Activated CD4-positive, alpha-beta memory T cell treated with anti-CD3 and anti-CD28 coated beads, Interleukin-2, amount 10 ng/mL, durations not matched to agents 7 days and 5 days (primary cell): ENCODE measurements at places on chromosomes 2 and 18. TPM values are rescaled to one million over a fixed set of nuclear protein-coding genes. Genes with fewer than 3 reads are reported as not detected.

DNA sequence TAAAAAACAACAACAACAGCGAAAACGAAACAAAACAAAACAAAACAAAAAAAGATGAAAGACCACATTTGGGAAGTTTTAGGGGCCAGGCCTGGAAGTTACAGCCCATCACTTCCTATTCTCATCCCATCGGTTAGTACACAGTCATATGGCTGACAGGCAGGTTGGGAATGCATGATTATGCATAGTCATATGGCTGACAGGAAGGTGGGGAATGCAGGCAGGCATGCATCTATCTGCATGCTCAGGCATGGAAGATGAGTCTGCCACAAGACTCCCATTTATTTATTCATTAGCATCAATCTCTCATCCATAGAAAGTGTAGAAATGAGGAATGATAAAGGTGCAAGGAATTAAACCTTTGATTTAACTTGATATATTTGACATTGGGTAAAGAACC, 325.3 kb upstream of the MEX3C start:
- H3K27me3 ChIP-seq, result peaks cover 4% of the 10 kb centered on the region
- no peaks in the 10 kb centered on the region for H3K4me1 ChIP-seq
- no peak overlapping the region for H3K27ac ChIP-seq
- no peaks in the 10 kb centered on the region for H3K36me3 ChIP-seq
- DNase-seq, result no peak
- no peak overlapping the region for H3K4me3 ChIP-seq

GRCh38 chr2:236960531-236960930, 125.2 kb upstream of the COPS8 start:
- H3K4me3 ChIP-seq, result no peak overlapping the region
- no peaks in the 10 kb centered on the region for H3K36me3 ChIP-seq
- no peaks in the 10 kb centered on the region for H3K27me3 ChIP-seq
- peak; percentile 9 for DNase-seq

GRCh38 chr18:811892-812375, at the start of gene YES1:
Gene YES1, minus strand, starts transcription at chr18:812242. Its CDS starts 55,415 bp downstream, at chr18:756827.
- DNase-seq, result no peak
- H3K36me3 ChIP-seq, result peaks cover 15% of the 10 kb centered on the region
- peaks cover 75% of the 10 kb centered on the region for H3K4me1 ChIP-seq
- H3K27me3 ChIP-seq, result peaks cover 3% of the 10 kb centered on the region
- H3K27ac ChIP-seq, result peak within 1 kb of the TSS; percentile 99
- peak within 1 kb of the TSS; percentile 94 for H3K4me3 ChIP-seq

DNA sequence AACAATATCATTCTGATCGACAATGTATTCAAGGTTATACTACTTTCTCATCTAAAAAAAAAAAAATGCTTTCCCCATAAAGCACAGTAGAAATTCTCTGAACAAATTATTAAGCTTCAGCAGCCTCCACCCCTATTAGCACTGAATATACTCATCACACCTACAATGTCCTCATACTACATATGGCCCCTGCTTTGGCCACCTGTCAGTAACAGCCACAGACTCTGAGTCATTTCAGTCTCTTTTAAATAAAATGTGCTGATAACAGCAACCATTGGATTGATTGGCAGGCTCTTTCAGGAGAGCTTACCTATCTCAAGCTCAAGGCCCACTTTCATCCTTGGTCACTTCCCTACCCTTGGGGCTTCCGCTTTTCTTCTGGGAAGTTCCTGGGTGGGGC, 236.7 kb downstream of the TMX3 start:
- H3K27ac ChIP-seq, result no peak overlapping the region
- H3K36me3 ChIP-seq, result no peaks in the 10 kb centered on the region
- H3K27me3 ChIP-seq, result no peaks in the 10 kb centered on the region
- no peak for DNase-seq
- no peaks in the 10 kb centered on the region for H3K4me1 ChIP-seq

GRCh38 chr2:178628605-178629004, 148.3 kb downstream of the PLEKHA3 start:
- no peak overlapping the region for H3K27ac ChIP-seq
- no peaks in the 10 kb centered on the region for H3K36me3 ChIP-seq
- no peaks in the 10 kb centered on the region for H3K4me1 ChIP-seq
- no peak overlapping the region for H3K4me3 ChIP-seq

- H3K4me3 ChIP-seq, result no peak overlapping the region
- no peak overlapping the region for H3K27ac ChIP-seq
- no peaks in the 10 kb centered on the region for H3K36me3 ChIP-seq
- peaks cover 12% of the 10 kb centered on the region for H3K4me1 ChIP-seq
- H3K27me3 ChIP-seq, result peaks cover 24% of the 10 kb centered on the region
- no peak for DNase-seq
Observed at GRCh38 chr2:237955640-237956401, 11.0 kb upstream of the UBE2F start.

GRCh38 chr18:55781481-55781957, 193.5 kb upstream of the TCF4 start:
- H3K27me3 ChIP-seq, result peaks cover 38% of the 10 kb centered on the region
- no peak overlapping the region for H3K27ac ChIP-seq
- H3K4me1 ChIP-seq, result peaks cover 1% of the 10 kb centered on the region
- no peaks in the 10 kb centered on the region for H3K36me3 ChIP-seq

DNA sequence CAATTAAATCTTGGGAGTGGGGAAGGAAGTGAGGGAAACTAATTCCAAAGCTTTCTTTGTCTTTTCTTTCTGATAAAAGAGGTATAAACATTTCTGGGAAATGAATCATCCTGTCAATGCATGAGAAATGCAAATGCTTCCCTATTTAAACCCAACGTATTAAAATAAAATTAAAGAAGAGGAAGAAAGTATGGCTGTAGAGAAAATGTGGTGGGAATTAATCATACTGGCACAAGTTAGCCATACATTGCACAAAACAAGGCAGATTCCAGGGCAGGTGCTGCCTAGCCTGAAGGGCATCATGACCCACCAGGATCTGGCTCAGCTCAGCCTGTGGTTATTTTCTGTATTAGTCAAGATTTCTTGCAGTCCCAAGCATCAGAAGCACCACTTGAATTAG, 338.0 kb downstream of the NYAP2 start:
- H3K36me3 ChIP-seq, result no peaks in the 10 kb centered on the region
- no peak overlapping the region for H3K4me3 ChIP-seq
- no peak overlapping the region for H3K27ac ChIP-seq
- no peaks in the 10 kb centered on the region for H3K27me3 ChIP-seq
- H3K4me1 ChIP-seq, result no peaks in the 10 kb centered on the region

GRCh38 chr2:192947352-192947751, 752.6 kb upstream of the TMEFF2 start:
- H3K4me1 ChIP-seq, result no peaks in the 10 kb centered on the region
- no peaks in the 10 kb centered on the region for H3K36me3 ChIP-seq
- DNase-seq, result no peak

- no peak for DNase-seq
- no peak overlapping the region for H3K27ac ChIP-seq
- peaks cover 12% of the 10 kb centered on the region for H3K27me3 ChIP-seq
- no peaks in the 10 kb centered on the region for H3K4me1 ChIP-seq
- no peak overlapping the region for H3K4me3 ChIP-seq
Observed at GRCh38 chr2:86633155-86633651, 9.5 kb upstream of the RNF103 start.

- no peaks in the 10 kb centered on the region for H3K27me3 ChIP-seq
- H3K4me3 ChIP-seq, result no peak overlapping the region
- H3K36me3 ChIP-seq, result no peaks in the 10 kb centered on the region
- DNase-seq, result no peak
- no peaks in the 10 kb centered on the region for H3K4me1 ChIP-seq
Observed at GRCh38 chr2:51258301-51258700, 226.4 kb upstream of the NRXN1 start.

- H3K4me3 ChIP-seq, result no peak overlapping the region
- no peaks in the 10 kb centered on the region for H3K4me1 ChIP-seq
- peaks cover 7% of the 10 kb centered on the region for H3K27me3 ChIP-seq
- no peak overlapping the region for H3K27ac ChIP-seq
Observed at GRCh38 chr2:14944562-14945346, 312.2 kb downstream of the LRATD1 start.

DNA sequence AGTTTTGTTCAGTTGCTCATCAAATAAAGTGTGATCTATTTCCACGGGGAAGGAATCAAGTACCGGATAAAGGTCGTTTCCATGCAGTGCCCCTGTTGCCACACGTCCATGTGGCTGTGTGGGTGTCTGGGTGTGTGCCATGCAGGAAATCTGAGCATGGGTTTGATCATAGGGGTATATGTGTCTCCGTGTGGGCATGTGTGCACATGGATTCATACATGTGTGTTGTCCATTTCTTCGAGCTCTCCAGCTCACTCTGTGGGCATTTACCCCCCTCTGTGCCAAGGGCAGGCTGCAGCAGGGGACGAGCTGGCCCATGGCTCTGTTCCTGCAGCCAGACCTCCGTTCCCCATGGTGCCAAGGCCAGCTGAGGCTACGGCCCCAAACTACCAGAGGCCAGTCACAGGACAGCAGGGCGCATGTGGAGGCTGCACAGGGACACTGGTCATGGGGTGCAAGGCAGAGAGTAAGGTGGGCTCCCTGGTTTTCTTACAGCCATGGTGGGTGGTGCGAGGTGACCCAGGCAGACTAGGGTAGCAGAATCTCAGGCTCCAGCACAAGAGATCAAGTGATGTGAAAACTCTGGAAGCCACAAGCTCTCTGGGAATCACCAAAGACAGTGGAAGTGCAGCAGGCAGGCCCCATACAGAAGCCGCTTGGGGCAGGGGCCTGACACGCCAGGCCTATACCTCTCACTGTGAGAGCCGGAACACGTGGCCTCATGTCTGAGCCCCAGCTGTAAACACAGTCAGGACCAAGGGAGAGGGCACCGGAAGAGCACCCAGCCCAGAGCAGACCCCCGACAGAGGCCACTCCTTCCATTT, 66.4 kb upstream of the RAB6C start:
- H3K4me1 ChIP-seq, result no peaks in the 10 kb centered on the region
- no peaks in the 10 kb centered on the region for H3K36me3 ChIP-seq
- DNase-seq, result no peak
- H3K4me3 ChIP-seq, result no peak overlapping the region
- peaks cover 2% of the 10 kb centered on the region for H3K27me3 ChIP-seq
- H3K27ac ChIP-seq, result no peak overlapping the region

DNA sequence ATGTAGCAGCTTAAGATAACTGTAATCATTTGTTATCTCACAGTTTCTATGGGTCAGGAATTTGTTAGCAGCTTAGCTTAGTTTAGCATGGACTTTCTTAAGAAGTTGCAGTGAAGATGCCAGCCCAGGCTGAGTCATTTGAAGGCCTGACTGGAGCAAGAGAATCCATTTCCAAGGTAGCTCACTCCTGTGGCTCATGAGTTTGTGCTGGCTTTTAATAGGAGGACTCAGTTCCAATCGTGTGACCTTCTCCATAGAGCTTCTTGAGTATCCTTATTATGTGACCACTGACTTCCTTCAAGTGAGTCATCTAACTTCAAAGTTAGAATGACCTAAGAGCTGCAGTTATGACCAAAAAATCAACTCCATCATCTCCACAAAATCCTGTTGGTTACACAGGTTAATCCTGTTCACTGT, 1.4 kb downstream of the GPATCH11 start:
- H3K27me3 ChIP-seq, result no peaks in the 10 kb centered on the region
- H3K4me3 ChIP-seq, result no peak overlapping the region
- H3K36me3 ChIP-seq, result peaks cover 34% of the 10 kb centered on the region
- H3K27ac ChIP-seq, result no peak overlapping the region

DNA sequence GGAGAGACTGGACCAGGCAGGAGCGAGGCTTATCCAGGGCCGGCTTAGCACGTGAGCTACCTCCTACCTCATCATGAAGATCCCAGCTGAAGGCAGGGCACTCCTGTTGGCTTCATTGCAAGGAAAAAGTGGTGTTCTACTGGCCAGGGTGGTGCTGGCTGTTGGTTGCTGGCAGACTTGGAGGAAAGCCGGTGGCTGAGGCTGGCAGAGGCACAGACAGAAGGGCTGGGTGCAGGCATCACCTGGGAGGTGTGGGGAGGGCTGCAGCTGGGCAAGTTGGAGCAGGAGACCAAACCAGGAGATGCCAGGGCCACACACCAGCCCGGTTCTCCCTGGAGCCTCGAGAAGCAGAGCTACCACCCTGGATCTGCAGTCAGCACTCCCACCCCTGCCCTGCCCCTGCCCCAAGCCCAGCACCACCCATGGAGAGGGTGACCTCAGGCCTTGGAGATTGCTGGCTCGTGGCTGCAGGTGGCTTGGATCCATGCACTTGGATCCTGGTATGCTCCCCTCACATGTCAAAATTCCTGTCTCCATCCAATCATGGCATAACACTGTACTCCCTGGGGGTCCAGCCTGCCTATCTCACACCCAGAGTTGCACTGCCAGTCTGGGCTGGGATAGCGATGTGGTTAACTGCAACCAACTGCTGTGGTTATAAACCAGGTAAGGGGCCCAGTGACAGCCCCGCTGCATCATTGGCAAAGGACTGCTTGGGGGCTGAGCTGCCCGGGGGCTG, 49.7 kb downstream of the GLI2 start:
- no peak overlapping the region for H3K27ac ChIP-seq
- H3K36me3 ChIP-seq, result no peaks in the 10 kb centered on the region
- peaks cover 4% of the 10 kb centered on the region for H3K4me1 ChIP-seq
- DNase-seq, result no peak
- no peak overlapping the region for H3K4me3 ChIP-seq

- H3K4me3 ChIP-seq, result no peak overlapping the region
- H3K4me1 ChIP-seq, result no peaks in the 10 kb centered on the region
- H3K27ac ChIP-seq, result no peak overlapping the region
- H3K36me3 ChIP-seq, result no peaks in the 10 kb centered on the region
- H3K27me3 ChIP-seq, result no peaks in the 10 kb centered on the region
Observed at GRCh38 chr2:1672738-1673137, 71.6 kb downstream of the PXDN start.

GRCh38 chr18:62973689-62974088, 258.3 kb downstream of the PHLPP1 start:
- H3K4me3 ChIP-seq, result no peak overlapping the region
- H3K27me3 ChIP-seq, result no peaks in the 10 kb centered on the region
- DNase-seq, result no peak
- no peak overlapping the region for H3K27ac ChIP-seq
- no peaks in the 10 kb centered on the region for H3K4me1 ChIP-seq

DNA sequence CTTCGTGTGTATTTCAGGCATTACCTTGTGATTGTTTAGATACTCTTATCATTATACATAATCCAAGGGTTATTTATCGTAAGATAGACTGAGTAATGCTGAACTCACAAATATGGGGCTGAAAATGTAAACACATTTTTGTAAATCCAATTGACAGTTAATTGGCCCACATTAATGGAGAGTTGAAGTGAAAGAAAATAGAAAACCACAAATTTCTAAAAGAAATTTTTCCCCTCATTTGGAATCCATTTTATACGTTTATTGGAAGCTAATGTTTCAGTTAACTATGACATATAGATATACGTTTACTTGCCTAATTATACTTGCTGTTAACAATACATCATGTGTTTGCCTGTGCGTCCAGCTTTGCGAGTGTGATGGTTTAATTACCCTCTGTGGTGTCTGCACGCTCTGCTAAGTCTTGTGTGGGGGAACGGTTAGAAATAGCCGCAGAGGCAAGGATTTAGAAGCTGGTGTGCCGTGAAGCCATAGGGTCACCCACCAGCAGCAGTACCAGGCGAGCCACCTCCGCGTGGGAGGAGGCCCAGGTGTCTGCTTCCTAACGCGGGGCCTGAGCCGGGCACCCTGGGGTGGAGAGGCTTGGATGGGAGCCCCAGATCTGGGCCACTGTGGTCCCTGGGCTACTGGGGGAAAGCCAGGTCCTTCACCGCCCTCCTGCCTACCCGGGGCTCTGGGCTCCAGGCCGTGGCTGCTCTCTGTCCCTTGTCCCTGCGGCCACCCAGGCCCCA, 38.0 kb downstream of the TSHZ1 start:
- H3K27me3 ChIP-seq, result no peaks in the 10 kb centered on the region
- no peaks in the 10 kb centered on the region for H3K36me3 ChIP-seq
- DNase-seq, result no peak
- peak overlapping the region; percentile 50 for H3K27ac ChIP-seq
- peaks cover 42% of the 10 kb centered on the region for H3K4me1 ChIP-seq

Gene ATP5MC3
- total RNA-seq, result 200 TPM

Gene SCYGR4
- not detected for total RNA-seq

Gene ANKRD30BL
- not detected for total RNA-seq

Gene HOXD13
- total RNA-seq, result not detected

Gene FZD7
- total RNA-seq, result 0.60 TPM

Gene NXPH2
- total RNA-seq, result not detected

Gene HOXD9
- total RNA-seq, result not detected

Gene SYT4
- total RNA-seq, result not detected
